ENCODE measurements at places on chromosomes 2 and 18.

- DNase-seq = no peak
These were observed 284.5 kb downstream of the MTX2 start for GRCh38 chr2:176553685-176554100.

GRCh38 chr2:120239488-120240287, 13.0 kb upstream of the RALB start:
- DNase-seq = no peak

- DNase-seq = no peak
These were observed 27.1 kb upstream of the PTMA start for GRCh38 chr2:231680992-231681852.

- DNase-seq = no peak
These were observed 112.3 kb upstream of the CAVIN2 start for GRCh38 chr2:191959209-191959608.

- DNase-seq = no peak
These were observed 4.4 kb upstream of the SAG start for GRCh38 chr2:233303252-233303651.

- no peak for DNase-seq
These were observed 76.6 kb upstream of the GRB14 start for GRCh38 chr2:164697688-164698461.

GRCh38 chr2:181894381-181894780, 2.9 kb downstream of the ITPRID2 start:
- no peak for DNase-seq

DNA sequence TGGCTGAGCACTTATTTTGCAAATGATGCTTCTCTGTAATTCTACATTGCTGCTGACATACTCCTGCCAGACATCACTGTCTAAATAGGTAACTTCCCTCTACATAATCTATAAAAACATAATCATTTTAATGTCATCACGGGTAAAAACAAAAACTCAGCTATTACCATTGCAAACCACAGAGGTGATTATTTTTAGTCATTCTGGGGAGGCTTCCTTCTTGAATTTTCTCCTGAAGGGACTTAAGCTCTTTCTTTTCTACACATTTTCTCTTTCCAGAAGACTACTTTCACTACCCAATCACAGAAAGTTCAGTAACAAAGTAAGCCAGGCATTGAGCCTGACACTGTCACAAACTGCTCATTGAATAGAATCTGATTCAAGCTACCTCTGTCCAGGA, 40.4 kb upstream of the NFU1 start:
- no peak for DNase-seq

DNA sequence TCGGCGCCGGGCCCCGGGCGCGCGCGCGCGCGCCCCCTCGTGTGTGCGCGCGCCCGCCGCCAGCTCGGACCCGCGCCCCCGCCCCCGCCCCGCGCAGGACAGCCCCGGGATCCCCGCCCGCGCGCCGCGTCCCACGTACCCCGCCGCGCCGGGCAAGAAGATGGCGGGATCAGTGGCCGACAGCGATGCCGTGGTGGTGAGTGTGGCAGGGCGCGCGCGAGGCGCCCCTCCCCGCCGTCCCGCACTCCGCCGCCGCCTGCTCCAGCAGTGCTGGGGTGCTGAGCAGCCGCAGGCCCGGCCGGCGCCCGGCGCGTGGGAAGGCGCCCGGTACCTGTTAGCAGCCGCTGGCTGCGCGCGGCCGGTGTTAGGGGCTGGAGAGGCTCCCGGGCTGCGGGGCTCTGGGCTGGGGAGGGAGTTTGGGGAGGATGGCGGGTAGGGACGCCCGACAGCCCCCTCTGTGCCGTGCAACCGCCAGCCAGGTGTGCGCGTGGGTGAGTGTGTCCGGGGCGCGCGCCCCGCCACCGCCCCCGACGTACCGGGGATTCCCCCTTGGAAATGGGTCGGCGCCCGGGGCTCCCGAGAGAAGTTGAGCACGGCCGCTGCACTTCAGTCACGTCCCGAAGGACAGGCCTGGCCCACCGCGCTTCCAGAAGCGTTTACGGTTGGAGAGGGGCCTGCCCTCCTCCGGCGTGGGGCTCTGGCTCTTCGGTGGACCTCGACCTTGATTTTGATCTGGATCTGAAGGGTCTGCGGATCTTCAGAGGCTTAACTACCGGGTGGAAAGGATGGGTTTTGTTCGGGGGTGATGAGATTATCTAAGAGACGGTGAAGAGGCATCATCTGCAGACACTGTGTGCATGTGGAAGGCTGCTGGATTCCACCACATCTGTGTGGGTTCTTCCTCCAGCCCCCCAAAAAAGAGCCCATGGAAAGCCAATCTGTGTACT, 697 bp downstream of the LGALSL start:
- peak; percentile 14 for DNase-seq

DNA sequence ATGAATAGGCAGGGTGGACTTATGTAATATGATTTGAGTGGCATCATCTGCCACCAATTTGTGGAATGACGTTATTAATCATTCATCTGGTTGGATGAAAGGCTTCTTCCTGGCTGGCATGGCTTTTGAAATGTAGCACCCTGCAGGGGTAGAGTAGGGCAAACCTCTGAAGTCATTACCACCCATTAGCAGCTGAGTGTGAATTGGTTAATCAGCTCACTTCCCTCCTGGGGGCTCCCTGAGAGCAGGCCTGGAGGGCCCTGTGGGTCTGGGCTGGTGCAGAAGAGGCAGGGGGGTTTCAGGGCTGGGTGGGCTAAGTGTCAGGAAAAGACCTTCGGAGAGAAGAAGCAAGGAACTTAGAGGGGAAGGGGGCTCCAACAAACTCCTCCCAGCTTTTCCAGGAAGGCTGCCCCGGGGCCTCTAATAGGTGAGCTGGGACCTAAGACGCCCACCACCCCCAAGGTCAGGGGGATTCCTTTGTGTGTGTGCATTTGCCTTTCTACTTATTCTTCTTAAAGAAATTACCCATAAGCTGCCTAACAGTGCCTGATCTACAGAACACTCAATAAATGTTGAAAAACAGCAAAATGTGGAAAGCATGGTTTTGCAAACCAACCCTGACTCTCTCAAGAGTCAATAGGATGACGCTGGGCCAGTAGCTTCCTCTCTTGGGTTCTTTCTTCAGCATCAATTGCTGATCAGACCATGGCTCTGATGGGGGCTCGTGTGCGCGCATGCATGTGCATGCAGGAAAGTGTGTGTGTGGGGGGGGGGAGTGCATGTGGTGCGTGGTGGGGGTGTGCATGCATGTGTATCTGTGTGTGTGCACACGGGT, 49.7 kb upstream of the ZNF516 start:
- DNase-seq = no peak

DNA sequence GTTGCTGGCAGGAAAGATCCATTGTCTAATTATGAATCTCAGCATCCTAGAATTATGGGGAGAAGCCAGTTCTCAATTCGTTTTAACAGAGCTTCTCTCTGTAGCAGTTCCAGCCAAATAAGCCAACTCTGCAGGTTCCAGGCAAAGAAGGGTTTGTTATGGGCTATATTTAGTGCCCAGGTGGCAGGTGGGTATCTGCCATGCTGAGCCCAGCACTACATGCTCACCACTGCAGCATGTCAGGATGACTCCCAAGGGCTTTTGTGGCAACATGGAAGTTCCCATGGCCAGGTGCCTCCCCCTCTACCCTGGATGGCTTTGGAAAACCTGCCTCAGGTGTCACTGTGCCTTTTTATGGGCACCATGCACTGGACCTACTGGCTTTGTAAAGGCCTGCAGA, 137.7 kb upstream of the MSH6 start:
- DNase-seq = no peak

DNA sequence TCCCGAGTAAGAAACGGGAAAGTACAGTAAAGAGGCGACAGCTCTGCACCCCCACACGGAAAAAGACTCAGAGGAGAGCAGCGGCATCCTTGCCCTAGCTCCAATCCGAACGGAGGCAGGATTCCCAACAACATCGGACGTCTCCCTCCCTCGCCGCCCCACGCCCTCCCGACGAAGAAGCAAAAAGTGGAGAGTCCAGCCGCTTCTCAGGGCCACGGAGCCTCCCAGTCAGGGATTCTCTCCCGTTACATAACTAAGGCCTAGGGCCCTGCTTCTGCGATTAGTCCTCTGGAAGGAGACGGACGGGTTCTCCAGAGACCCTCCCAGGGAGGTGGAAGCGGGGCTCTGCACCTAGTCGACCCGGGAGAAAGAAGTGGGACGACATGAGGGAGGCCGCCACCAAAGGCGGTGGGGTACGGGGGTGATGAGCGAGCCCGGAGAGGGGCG, 587 bp downstream of the SUMO1 start:
- no peak for DNase-seq

DNA sequence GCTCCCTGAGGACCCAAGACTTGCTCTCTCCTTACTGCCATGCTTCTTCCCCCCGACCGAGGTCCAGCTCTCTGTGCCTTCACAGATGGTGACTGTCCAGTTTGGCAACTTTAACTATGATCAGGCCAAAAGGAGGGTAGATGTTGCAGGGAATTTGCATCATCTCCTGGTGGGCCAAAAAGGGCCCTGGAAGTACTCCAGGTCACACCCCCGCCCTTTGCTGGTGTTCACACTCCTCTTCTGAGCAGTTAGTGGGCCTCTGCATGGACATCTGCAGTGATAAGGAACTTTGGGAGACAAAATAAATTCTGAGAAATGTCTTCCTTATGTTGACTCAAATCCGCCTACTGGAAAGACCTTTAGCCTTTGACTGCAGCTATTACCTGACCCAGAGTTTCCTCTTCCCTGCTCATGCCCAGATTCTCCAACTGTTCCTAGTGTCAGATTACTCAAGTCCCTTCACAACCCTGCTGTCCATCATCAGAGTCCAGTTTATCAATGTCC, 234.4 kb downstream of the LOXHD1 start:
- DNase-seq = no peak

GRCh38 chr2:234444893-234445292, 52.0 kb downstream of the ARL4C start:
- DNase-seq = peak; percentile 81

- DNase-seq = no peak
These were observed 7.5 kb upstream of the BCL11A start for GRCh38 chr2:60560734-60561644.

DNA sequence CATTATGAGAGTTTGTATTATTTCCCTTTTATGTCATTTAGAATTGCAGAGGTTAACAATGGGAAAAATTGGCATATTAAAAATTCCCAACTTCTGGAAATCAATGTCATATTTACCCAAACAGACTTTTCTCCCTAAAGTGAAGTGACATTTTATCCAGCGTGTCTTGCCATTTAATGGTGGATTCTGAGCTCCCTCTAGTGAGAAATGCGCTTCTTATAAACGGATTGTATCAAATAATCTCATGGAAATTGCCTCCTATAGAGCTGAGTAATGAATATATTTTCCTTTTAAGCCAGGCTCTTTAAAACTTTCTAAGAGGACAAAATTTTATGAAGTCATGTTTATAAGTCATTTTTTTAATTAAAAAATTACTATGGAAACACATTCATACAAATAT, 5.7 kb upstream of the GCFC2 start:
- no peak for DNase-seq

- DNase-seq = peak; percentile 61
These were observed 7.8 kb downstream of the MTHFD2 start for GRCh38 chr2:74206180-74206688.

DNA sequence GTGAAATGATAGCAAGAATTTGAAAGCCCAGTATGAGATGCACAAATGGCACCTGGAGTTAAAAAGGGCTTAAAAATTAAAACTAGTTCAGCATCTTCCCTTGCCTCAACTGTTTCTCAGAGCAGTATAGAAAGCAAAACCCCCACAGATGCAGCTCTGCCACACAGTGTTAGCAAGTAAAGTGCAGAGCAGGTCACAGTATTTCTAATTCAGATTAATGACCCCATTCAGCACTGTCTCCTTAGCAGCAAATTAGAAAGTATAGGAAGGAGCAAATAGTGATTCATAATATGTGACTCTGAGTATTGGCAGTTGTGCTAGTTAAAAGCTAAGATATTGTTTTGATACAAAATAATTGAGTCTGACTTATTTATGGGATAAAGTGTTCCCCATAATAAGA, 73.8 kb upstream of the CCDC85A start:
- no peak for DNase-seq

DNA sequence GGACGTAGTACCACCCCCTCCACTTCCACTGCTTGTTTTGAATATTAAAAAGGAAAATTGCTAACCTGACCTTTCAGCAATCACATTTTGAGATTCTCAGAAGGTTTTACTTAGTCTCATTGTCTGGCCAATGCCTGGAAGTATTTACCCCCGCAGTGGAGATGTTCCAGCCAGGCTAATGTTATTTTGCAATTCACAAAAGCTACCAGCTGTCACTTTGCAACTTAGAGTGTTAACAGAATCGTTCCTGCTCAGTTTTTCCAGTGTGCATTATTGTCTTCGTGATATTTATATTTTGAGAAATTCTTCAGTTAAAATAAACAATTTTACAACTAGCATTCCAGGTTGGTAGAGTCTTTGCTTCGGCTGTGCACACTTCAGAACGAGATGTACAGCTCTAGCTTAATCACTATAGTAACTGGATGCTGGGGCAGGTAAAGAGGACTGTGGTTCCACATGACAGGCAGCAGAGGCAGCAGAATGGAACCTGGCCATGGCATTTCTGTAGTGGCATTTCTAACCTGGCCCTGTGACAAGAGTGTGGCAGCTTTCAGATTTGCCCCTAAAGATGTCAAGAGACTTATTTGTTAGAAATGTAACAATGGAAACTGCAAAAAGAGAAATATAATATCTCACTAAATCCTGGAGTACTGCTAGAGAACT, 85.1 kb downstream of the DTNA start:
- DNase-seq = no peak

- no peak for DNase-seq
These were observed 103.5 kb downstream of the NOL4 start for GRCh38 chr18:34121200-34121721.

- DNase-seq = no peak
These were observed 410.9 kb upstream of the TCF4 start for GRCh38 chr18:55998801-55999385.

DNA sequence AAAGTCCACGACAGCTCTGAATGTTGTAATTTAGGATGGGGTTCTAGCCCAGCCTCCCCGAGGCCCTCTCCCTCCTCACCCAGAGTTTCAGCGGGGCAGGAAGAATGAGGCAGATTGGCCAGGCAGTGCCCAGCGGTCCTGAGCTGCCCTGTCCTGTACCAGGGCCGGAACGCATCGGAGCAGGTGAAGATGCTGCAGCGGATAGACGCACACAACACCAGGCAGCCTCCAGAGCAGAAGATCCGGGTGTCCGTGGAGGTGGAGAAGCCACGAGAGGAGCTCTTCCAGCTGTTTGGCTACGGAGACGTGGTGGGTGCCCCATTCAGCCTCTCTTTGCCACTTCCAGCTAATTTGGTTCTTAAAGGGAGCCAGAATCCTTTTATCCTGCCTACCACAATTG, 10.8 kb downstream of the KHK start:
- DNase-seq = no peak

- no peak for DNase-seq
These were observed 155.5 kb downstream of the TCF4 start for GRCh38 chr18:55432307-55433040.

DNA sequence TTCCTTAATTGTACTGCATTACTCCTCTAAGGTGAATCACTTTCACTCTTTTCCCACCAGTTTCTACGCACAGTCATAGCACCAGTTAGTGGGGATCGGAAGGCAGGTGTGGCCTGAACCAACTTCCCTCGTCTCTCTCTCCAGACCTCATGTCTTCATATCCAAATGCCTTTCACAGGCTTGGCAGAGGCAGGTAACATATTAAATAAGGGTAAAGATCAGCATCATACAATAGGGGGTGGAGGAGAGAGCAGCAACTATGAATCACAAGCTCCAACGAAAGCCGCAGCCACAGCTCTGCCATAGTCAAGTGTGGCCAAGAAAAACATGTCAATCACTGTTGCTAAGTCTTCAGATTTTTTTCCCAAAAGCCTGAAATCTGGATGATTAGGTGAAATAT, 40.3 kb downstream of the AP1S3 start:
- peak; percentile 97 for DNase-seq

GRCh38 chr2:37858400-37858711, 66.7 kb upstream of the RMDN2 start:
- DNase-seq = no peak

GRCh38 chr2:221241072-221241471, 331.0 kb downstream of the EPHA4 start:
- no peak for DNase-seq
